ENCODE measurements at places on chromosomes 13 and 19.

DNA sequence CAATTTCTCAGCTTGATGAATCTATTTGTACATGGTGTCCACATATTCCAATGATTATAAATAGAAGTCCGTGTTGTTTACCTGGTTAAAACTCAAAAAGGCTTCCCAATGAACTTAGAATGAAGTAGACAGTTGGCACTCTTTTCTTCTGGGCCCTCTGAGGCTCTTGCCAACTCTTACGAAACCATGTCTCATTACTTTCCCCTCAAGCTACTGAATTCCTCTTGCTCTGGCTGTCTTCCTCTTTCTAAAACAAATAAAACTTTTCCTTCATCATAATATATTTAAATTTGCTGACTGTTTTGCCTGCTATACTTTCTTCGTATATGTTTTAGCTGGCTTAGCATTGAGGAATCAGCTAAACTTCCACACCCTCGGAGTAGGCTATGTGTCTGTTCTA is 139.7 kb downstream of the SLITRK6 start:
- DNase-seq: no peak

DNA sequence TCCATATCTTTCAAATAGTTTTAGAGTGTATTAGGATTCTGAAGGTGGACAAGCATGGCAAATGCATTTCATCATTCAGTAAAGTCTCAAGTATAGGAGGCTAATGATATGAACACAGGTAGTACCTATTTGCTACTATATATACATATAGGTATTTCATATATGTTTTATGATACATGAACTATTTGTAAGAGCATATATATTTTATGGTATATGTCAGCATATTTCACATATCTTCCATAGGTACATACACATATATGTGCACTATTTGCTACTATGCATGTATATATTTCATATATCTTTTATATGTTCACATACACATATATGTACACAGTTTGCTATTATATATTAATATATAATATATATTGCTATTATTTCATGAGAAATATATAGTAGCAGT is 1291.7 kb upstream of the MIR17HG start:
- DNase-seq: no peak

- no peak for DNase-seq
Observed at GRCh38 chr13:93673885-93674284, 447.3 kb downstream of the GPC6 start.

GRCh38 chr13:28204043-28204442 is 65.7 kb downstream of the PAN3 start:
- DNase-seq: no peak

- DNase-seq: no peak
Observed at GRCh38 chr19:44925114-44925891, 10.9 kb downstream of the APOC1 start.

GRCh38 chr19:50537769-50538230 is 24.1 kb upstream of the ASPDH start:
- peak; percentile 14 for DNase-seq

- no peak for DNase-seq
Observed at GRCh38 chr13:97255515-97256021, 33.4 kb downstream of the MBNL2 start.

DNA sequence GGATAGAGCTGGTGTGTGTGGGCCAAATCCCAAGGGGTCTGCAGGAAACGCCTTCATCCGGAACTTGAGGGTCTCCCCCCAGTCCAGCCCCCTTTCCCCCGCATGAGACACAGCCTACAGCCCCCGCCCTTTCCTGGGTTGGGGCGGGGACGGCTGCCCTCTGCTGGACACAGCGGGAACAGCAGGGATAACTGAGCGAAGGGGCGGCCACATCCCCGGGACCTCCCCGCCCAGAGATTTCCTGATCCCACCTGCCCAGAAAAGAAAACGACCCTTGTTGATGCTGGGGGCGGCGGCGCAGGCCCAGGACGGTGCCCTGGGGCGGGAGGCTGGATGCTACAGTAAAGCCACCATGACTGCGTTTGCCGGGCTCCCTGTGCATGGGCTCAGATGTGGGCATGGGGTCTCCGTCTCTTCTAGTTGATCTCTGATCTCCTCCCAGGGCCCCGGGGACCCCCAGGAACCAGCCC is 14.2 kb downstream of the ONECUT3 start:
- no peak for DNase-seq

DNA sequence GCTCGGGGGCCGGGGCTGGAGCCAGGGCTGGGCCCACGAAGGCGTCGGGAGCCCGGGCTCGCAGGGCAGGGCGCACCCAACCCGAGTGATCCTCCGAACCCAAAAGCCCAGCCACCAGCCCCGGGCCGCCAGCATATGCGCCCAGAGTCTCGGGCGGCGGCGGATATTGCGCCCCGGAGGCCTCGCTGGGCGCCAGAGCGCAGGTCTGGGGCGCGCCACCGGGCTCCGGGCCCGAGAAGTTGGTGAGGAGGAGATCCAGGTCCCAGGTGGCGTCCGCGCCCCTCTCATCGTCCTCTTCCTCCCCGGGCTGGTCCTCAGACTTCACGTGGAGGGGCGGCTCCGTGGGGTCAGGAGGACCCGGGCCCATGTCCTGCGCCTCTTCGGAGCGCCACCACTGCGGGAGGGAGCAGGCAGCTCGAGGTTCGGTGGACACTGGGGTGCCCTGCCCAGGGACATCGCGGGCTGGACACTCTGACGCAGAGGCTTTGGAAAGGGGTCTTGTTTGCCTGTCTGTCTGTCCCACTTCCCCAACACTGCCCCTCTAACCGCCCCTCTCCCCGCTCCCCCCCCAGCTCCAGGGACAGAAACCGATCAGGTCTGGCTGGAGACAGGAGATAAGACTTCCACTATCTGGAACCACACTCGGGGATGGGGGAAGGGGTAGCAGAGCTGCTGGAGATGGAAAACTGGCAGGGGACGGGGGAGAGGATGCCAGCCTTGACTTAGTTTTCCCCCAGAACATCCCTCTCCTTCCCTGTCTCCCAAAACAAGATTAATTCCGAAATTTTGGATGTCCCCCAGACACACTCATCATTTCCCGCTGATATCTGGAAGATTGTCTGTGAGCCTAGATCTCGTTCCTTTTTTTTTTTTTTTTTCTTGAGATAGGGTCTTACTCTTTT is 1.0 kb downstream of the KLF1 start:
- no peak for DNase-seq

DNA sequence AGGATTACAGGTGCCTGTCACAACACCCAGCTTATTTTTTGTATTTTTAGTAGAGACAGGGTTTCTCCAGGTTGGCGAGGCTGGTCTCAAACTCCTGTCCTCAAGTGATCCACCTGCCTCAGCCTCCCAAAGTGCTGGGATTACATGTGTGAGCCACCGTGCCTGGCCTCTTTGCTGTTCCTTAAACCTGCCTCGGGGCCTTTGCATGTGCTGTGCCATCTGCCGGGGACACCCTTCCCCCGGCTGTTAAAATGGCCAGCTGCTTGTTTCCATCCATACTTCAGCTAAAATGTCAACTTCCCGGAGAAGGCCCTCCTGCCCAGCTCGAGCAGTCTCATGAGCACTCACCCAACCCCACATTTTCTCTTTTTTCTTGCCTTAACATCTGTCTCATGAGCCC is 19.1 kb upstream of the PDE4C start:
- no peak for DNase-seq

- DNase-seq: no peak
Observed at GRCh38 chr13:50200569-50200968, 185.3 kb downstream of the KCNRG start.

- no peak for DNase-seq
Observed at GRCh38 chr19:46670813-46671212, 9.8 kb upstream of the DACT3 start.

- DNase-seq: no peak
Observed at GRCh38 chr19:50823389-50824042, at the start of gene KLK1. TSS of gene KLK1 (minus strand) at chr19:50823787. CDS start at chr19:50823748, 39 bp downstream.

DNA sequence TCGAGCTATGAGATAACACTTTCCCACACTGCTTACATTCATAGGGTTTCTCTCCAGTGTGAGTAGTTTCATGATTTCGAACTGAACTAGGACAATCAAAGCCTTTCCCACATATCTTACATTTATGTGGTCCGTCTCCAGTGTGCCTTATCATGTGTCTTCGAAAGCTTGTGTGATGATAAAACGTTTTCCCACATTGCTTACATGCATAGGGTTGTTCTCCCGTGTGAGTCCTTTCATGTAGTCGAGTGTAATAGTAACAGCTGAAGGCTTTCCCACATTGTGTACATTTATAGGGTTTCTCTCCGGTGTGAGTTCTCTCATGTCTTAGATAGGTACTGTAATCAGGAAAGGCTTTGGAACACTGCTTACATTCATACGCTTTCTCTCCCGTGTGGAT is 16.3 kb downstream of the ZNF823 start:
- no peak for DNase-seq

DNA sequence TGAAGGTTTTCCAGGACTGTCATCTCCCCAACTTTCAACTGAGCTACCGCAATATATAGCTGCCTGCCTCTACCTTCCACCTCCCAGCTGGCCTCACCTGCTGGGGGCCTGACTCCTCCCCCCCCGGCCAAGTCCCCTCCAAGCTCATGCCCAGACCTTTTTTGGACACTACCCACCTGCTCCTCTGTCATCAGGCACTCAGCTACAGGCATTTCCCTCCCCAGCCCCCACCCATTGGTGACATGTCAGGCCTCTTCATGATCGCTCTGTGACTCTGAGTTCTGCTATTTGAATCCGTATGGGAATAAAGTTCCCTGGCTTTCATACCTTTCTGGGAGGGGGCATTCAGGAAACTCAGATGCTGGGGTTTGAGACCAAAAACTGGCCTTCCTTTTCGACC is 1.8 kb downstream of the PRKACA start:
- no peak for DNase-seq

- DNase-seq: peak; percentile 14
Observed at GRCh38 chr13:36848199-36848982, 29.4 kb downstream of the RFXAP start.

GRCh38 chr13:71610876-71611275 is 256.1 kb downstream of the DACH1 start:
- DNase-seq: no peak

DNA sequence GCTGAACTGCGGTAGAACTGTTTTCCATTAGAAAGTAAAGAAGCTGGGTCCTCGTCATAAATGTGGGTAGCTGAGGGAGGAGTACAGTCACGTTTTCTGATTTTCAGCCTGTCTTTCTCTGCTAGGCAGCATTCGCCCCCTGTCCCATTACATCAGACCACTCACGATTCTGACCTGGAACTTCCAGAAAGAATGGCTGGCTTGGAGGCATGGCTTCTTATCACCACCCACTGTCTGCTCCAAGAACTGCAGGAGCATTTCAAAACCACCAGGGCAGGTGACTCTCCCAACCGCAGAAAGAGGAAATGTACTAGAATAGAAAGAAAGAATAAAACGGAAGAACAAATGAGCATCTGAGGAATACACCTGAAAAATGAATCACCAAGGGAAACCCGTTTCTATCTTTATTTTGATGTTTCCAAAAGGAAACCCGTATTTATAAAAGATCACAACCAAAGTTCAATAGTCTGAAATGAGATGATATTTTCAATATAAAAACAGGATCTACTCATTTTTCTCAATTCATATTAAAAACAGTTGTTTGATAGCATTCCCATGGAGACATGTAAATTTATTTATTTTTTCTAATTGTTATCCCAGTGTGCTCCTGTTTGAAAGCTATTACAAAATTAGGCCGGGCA is 22.1 kb upstream of the POMP start:
- DNase-seq: no peak

DNA sequence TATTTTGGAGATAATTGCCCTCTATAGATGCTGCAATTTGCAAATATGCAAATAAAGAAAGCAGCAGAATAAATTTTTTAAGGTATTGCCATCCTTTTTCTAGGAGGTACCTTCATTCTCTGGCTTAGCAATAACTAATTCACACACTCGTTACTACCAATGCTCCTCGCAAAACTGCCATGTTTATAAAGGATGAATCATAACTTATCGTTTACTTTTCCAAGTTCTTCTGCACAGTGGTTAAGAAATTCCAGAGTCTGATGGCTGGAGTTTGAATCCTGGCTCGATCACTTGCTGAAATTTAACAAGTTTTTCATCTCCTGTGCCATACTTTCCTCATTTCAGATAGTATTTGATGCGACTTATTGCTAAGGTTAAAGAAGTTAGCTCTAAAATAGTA is 708.6 kb upstream of the KLHL1 start:
- no peak for DNase-seq

GRCh38 chr13:75826391-75826790 is 190.3 kb downstream of the LMO7 start:
- DNase-seq: no peak

- DNase-seq: no peak
Observed at GRCh38 chr13:29476046-29476445, 119.4 kb downstream of the SLC7A1 start.

DNA sequence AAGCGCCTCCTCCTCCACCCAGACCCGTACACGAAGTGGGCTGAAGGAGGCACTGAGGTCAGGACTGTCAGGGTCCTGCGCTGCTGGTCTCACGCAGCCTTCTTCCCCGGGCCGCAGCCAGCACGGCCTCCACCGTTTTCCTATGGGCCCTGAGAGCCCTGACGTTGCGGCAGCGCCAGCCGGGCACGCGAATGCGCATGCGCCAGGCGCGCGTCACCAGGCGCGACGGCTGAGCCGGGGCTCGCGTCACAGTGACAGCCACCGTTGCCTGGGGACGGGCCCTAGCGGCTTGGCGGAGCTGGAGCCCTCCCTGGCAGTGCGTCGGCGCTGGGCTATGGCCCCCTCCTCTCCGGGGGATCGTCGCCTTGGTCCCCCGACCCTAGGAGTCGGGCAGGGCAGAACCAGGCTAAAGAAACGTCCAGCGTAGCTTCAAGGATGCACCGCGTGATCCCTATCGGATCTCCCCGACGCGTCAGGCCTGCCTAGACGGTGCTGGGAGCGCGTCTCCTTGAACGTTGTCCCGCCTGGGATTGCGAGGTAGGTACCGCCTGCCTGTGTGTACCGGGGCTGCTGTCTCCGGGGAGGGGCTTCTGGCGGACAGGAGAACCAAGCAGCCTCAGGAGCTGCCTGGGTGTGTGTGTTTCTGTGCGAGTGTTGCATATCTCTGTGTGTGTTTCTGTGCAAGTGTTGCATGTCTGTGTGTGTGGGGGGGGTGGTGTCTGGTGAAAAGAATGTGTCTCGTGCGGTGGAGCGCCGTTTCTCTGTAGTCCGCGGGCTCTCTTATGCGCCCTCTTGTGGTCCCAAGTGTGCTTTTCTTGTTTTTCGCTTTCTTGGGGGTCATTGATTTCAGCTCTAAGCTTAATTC is 43.2 kb downstream of the ZNF571 start:
- DNase-seq: no peak

DNA sequence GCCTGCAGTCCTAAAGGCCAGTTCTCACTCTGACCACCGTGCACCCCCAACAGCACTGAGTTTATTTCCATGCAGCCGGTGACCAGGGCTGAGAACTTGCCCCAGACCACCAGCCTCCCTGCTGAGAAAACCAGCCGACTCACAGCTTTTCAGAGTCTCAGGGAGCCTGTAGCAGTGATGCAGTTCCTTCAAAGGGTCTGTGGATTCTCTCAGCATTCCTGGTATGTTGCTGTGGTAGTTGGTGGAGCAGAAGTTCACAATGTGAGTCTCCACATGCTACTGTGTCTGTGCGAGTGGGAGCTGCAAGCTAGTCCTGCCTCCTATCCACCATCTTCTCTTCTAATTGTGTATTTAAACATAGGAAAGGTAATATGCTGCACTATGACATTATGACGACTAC is 254.9 kb upstream of the KLF12 start:
- DNase-seq: no peak
